ENCODE measurements at places on chromosomes 2 and 18.

DNA sequence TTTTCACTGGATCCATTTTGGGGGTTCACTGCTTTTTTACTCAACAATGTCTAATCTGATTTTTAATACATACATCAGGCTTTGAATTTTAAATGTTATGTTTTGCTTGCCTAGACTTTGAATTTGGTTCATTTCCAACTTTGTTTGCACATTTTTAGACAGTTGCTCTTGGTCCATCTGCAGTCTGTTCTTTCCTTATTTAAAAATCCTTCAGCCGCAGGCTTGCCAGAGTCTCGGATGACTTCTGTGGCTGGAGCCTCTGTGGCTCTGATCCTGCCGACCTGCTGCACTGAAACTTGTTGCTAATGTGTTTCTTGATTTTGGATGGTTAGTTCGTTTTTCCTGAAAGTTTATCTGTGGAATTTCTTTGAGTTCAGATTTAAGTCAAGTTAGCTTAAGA, 172.0 kb upstream of the ALKAL2 start:
- no peak for DNase-seq

- DNase-seq: no peak
These were observed 339.2 kb downstream of the EN1 start for GRCh38 chr2:118508282-118508681.

DNA sequence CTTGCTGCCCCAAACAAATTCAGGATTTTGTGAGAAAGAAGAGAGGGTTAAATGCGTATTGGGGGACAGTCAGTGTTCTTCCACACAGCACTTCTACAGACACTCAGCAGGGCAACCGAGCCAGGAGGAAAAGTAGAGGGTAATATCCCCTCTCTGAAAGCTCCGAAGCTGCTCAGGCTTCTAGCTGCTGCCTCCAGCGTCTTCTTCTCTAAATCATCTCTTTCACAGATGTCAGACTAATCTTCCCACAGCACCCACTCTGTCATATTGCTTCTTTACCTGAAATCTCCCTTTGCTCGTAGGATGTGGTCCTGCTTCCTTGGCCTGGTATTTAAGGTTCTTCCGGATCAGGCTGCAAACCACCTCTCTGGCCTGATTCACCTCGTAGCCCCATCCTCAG, 117.6 kb upstream of the HAAO start:
- no peak for DNase-seq

- no peak for DNase-seq
These were observed 167.1 kb downstream of the PDE1A start for GRCh38 chr2:182259629-182260150.

DNA sequence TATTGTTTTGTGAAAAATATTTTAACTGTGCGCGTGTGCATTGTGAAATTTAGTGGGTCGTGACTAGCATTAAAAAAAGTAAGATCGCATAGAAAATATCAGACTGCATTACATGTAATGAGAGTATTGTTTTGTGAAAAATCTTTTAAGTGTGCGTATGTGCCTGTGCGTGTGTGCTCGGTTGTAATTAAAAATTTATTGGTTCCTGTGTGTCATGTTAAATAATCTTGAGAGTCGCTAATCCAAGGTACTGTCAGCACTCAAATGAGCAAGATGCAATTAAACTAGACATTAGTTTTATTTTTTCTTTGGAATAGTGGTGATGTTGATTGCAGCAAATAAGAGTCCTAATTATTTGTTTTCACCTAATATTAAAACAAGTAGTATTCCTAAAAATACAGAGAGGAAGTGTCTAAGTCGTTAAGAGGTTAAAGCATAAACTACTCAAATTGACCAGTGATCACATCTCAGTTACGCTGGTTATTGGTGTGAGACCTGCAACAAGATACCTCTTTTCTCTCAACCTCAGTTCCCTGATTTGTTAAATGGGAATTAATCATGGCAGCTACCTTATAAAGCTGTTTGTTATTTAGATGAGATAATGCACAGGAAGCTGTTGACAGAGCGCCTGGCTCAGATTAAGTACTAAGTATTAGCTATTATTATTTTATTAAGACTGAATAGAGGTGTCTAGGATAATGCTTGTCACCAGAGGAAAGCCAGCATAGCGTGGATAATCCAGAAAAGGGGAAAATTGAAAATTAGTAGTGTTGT, 1.9 kb downstream of the ZDBF2 start:
- no peak for DNase-seq

- DNase-seq: no peak
These were observed 33.2 kb downstream of the MYO5B start for GRCh38 chr18:50161597-50162205.

DNA sequence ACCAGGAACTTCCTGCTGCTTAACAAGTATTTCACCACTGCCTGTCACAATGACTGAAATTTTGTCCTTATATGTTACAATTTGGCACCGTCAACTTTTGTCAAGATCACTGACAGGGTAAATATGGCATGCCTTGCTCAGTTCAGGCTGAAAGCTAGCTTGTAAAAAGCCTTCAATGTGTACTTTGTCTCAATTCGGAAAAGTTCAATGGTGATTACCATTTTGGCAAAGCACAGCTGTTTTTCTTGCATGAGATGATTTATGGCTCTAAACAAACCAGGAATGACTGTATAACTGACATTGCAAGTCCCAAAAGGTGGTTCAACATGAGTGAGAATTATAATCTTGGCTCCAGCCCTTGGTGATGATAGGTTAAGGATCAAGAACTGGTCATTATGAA, 1255.2 kb downstream of the CNTNAP5 start:
- no peak for DNase-seq

GRCh38 chr2:15511686-15512085, 49.4 kb downstream of the NBAS start:
- DNase-seq: no peak

DNA sequence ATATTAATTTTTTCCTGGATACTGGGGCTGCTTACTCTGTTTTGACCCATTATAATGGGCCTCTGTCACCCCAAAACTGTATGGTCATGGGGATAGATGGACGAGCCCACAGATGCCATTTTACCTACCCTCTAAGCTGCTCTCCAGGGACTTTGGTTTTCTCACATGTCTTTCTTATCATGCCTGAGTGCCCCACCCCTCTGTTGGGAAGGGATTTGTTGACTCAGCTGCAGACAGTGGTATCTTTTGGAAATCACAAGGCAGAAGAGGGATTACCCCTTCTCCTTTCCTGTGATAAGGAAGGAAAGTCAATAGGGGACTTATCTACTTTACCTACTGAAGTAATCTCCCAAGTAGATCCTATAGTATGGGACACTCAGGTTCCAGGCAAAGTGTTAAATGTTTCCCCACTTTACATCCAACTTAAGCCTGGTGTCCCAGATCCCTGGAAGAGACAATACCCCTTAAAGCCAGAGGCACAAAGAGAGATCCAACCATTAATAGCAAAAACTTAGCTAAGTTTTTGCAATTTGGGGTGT, 182.7 kb downstream of the RNF152 start:
- no peak for DNase-seq

- DNase-seq: no peak
These were observed 711 bp downstream of the SFXN5 start for GRCh38 chr2:73070643-73071359.

- DNase-seq: no peak
These were observed 398.3 kb downstream of the ALK start for GRCh38 chr2:29522951-29523669.

DNA sequence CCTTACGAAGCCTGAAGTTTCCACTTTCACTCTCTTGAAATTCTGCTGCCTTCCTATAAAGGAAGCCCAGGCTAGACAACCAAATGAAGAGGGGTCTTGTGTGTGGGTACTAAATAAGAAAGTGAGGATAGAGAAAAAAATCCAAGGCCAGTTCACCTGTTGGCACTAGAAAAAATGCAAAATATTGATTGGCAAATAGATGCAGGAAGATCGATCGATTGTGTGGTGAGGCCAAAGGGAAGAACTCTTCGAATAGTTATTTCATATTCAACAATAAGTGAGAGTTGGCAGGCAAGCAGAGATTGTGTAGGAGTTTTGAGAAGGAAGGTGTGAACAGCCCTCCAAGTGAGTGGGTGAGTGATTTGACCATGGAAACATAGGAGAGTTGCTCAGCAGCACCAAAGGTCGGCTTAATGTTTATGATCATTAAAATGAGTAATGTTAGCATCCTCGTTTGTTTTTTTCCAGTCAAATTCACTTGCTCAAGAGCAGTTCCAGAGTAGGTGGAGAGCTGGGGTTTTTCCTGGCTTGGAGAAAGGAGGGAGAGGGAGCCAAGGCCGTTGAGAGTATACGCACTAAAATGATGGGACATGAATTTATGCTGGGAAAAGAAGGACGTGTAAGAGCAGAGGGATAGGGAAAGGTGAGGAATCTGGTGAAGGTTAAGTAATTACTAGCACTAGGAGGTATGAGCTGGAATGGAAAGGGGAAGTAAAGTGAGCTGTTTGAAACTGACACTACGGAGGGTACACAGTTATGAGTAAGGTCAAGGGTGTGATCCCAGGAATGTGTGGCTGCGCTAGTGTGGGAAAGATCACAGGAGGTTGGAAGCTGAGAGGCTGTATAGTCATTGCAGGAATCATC, 1.1 kb upstream of the NAPG start:
- DNase-seq: peak; percentile 91

GRCh38 chr2:56801770-56802169, 618.0 kb downstream of the CCDC85A start:
- DNase-seq: no peak

DNA sequence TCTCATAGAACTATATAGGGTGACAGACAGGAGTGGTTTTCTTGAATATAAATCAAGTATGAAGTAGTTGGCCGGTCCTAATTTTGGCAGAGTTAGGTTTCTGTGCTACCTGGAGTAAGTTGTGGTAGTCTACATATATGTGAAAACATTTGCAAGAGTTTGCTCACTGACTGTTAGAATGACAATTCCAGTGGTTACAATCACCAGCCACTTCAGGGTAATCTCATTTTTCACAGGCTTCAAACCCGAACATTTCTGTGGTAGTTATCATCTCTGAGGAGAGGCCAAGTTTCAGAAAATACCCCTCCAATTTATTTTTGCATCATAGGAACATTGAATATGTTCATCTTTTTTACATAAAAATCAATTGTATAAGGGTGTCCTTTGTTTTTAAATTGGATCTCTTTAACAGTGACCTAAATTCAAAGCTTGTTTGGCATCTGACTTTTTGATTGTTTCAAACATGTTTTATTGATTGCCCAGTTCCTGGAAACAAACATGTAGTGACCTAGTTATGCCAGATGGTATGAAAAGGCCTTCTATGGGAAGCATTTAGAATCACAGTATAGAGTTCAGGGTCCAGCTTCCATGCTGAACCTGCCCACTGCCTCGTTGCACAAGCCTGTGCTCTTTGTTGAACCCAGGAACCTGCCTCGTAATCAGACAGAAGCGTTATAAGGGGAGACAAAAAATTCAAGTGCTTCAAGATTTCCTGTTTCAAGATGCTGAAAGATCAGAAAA, 250.6 kb downstream of the LTBP1 start:
- DNase-seq: no peak

- no peak for DNase-seq
These were observed 135.1 kb upstream of the CTDP1 start for GRCh38 chr18:79544386-79544963.

DNA sequence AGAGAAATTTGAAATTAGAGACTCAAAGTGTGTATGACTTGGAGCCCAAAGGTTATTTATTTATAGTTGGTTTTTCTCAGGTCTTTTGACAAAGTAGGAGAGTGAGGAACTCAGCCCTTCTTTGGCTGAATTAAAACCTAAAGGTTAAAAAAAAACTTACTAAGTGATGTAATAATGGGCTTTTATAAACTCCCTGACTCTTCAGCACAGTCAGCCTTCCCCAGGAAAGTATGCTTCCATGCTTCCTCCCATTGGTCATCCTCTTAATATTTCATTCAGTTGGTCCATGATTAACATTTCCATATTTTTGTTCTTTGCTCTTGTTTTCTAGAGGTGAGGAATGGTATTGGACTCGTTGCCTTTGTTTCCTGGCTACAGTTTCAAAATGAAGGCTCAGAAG, 7.2 kb downstream of the ARPC2 start:
- no peak for DNase-seq

DNA sequence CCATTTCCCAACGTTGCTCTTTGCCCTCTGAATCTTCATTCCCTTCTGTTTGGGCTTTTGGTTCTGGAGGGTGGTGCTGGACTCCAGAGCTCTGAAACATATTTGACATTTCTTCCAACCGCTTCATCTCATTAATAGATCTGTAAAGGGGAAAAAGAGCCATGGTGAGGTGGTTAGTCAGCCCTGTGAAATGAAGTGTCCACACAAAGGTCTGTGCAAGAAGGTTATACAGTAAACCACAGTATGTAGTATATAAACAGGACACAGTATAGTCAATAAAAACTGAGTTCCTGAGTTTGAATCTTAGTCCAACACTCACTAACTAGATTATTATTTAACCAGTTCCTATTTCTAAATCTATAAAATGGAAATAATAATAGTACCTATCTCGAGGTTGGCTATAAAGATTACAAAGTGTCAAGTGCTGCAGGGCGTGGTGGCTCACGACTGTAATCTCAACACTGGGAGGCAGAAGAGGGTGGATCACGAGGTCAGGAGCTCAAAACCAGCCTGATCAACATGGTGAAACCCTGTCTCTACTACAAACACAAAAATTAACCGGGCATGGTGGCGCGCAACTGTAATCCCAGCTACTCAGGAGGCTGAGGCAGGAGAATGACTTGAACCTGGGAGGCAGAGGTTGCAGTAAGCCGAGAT, 13.1 kb downstream of the STARD7 start:
- DNase-seq: no peak

DNA sequence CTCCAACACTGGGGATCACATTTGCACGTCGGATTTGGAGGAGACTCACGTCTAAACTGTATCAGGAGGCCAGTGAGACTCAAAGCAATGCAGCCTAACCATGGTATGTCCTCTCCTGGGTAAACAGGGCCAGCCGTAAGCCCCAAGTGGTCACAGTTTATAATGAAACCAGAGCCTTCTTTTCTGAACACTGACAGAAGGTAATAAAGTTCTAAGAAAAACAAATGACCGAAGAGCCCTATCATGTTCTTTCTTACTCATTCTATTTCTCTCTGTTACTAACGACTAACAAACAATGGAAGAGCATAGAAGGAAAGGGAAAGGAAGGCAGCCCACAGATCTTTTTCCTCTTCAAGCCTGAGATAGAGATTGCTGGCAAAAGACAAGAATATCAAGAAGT, 796.8 kb upstream of the SOX11 start:
- no peak for DNase-seq

DNA sequence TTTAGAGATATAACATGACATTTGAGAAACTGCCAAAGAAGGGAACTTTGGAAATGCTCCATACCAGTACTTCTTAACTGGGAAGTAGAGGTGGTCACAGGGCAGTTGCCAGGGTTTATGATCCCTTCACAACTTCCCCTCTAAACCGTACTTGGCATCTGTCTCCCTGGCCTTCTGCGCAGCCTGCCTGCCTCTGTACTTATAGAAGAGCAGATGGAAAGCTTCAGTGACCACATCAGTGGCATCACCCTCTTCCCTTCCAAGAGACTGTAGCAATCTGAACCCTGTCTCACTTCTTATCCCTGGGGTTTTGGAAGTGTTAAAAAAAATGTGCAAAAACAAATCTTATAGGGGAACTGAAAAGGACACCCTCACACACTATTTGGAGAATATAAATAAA, 64.1 kb downstream of the EIF2AK3 start:
- no peak for DNase-seq

Data from ACHN (cell line).